ENCODE measurements at places on chromosomes 5 and 9. TPM values are rescaled to one million over a fixed set of nuclear protein-coding genes. Genes with fewer than 3 reads are reported as not detected.

Gene FOXD4L6
- 0.17 TPM for total RNA-seq

Gene C5orf34
- total RNA-seq: 2.7 TPM

Gene CACNA1B
- total RNA-seq: 0.07 TPM

Gene MARVELD2
- 1.6 TPM for total RNA-seq

Gene PCDHB7
- 1.1 TPM for total RNA-seq

Gene FAM151B
- 7.4 TPM for total RNA-seq

Gene TPPP
- total RNA-seq: 0.43 TPM

Gene EIF4E1B
- total RNA-seq: not detected

Gene IFNA21
- not detected for total RNA-seq

Gene OR1Q1
- not detected for total RNA-seq

Gene GKAP1
- total RNA-seq: 0.50 TPM

Gene FOXD4
- total RNA-seq: 0.13 TPM

Gene FOXB2
- total RNA-seq: not detected

Gene CCNI2
- not detected for total RNA-seq

Gene ADAMTS13
- 6.1 TPM for total RNA-seq

Gene CNTNAP3B
- 13.3 TPM for total RNA-seq

Gene ZBED3
- total RNA-seq: 0.52 TPM

Gene KIF4B
- total RNA-seq: under 0.01 TPM

Gene PPP3R2
- total RNA-seq: not detected

Gene ADAMTS12
- total RNA-seq: 49.7 TPM

Gene PAPPA
- total RNA-seq: 201 TPM

Gene PRR16
- 7.7 TPM for total RNA-seq

Gene S1PR3
- 9.9 TPM for total RNA-seq

Gene IGIP
- total RNA-seq: 24.0 TPM

Gene IL3
- total RNA-seq: not detected
